ENCODE measurements at places on chromosomes 6 and 20.
A peak's percentile ranks its signal among the peaks of the same experiment; 100 is the strongest.

- DNase-seq: no peak
Measured at GRCh38 chr6:118865100-118865391, 28.9 kb upstream of the ASF1A start.

- no peak for DNase-seq
Measured at GRCh38 chr6:144219056-144219685, 66.0 kb upstream of the UTRN start.

- peak; percentile 48 for DNase-seq
Measured at GRCh38 chr20:44979090-44979621, 12.8 kb downstream of the STK4 start.

GRCh38 chr6:125252891-125253290, 48.9 kb downstream of the HDDC2 start:
- DNase-seq: no peak

DNA sequence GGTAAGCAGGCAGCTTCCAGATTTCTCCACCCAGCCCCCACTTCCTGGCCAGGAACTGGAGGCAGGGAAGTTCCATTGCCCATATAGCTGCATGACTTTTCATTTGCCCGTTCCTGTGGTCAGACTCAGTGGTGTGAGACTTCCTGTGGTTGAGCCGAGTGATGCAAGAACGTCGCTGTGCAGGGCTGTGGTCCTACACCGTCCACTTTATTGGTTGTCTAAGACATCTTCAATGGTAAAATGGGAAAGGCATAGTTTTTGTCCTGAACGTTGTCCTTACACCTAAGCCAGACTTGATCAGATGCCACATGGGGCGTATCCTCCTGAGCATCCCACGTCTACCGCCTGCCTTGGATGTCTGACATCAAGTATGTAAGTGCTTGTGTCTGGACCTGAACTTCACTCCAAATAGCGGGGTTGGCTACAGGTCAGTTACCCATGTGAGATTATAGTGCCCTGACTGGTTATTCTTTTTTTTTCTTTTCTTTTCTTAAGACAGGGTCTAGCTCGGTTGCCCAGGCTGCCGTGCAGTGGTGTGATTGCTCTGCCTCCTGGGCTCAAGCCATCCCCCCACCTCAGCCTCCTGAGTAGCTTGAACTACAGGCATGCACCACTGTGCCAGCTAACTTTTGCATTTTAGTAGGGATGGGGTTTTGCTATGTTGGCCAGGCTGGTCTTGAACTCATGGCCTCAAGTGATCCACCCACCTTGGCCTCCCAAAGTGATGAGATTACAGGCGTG, 25.9 kb upstream of the GTSF1L start:
- no peak for DNase-seq

DNA sequence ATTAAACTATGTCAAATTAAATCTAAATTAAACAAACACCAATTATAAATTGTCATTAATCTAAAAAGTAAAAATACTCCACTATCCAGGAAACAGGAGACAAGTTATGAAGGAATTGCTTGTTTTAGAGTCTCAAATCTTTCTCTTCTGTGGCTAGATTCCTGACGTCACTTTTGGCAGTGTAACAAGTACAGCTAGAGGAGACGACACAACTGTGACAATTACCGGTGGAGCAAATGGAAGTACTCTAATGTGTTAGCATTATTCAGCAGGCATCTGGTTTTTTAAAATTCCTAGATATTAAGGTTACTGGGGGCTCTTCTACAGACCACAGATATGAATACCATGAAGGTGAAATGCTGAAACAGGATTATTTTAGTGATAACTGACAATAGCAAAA, 1042.7 kb downstream of the EPHA7 start:
- DNase-seq: no peak

GRCh38 chr6:168297643-168298042, 21.9 kb downstream of the DACT2 start:
- DNase-seq: no peak

DNA sequence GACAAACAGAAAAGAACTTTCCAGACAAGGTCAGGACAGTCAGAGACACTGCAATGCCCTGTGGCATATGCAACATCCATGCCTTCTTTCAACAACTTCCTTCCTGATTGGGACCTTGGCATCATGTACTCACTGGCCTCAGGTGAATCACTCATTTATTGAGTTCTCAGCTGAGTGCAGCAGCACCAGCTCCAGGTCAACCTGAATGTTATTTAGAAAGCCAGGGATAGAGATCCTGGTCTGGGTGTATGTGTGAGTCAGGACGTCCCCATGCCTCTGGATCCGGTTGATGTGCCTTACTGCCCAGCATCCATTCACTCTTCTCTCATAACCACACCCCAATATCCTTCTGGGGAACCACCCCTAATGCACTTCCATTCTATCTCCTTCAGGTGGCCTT, 54.4 kb downstream of the SNRNP48 start:
- DNase-seq: no peak

DNA sequence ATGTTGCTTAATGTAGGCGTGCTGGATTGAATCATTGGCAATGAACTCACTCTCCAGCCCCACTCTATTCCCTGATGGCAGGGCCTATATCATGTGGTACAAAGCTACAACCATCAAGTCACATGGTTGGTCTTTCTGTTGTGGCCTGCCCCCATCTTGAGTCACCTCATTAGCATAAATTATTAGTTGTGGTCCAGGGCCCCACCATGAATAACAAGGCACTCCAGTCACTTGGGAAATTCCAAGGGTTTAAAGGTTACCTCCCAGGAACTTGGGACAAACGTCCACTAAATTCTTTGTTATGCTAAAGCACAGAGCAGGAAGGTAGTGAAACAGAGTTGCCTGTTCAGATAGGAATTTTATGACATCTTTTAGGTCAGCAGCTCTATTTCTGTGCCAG, 193.7 kb downstream of the SLC35F1 start:
- no peak for DNase-seq

- DNase-seq: no peak
Measured at GRCh38 chr6:133544419-133544818, 303.3 kb downstream of the EYA4 start.

DNA sequence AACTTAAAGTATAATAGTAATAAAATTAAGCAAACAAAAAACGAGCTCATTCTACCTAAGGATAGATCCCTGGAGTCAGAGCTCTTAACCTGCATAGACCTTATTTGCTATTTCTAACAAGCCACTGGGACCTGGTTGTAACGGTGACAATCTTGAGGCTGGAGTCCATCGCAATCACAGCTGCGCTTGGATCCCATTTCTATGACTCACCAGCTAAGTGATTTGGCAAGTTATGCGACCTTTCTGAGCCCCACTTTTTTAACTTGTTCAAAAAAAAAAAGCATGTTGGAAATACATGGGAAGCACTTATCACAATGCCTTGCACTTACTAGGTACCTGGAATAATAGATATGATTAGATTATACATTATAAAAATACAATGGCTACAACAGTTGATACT, 389.5 kb upstream of the CDH4 start:
- no peak for DNase-seq

DNA sequence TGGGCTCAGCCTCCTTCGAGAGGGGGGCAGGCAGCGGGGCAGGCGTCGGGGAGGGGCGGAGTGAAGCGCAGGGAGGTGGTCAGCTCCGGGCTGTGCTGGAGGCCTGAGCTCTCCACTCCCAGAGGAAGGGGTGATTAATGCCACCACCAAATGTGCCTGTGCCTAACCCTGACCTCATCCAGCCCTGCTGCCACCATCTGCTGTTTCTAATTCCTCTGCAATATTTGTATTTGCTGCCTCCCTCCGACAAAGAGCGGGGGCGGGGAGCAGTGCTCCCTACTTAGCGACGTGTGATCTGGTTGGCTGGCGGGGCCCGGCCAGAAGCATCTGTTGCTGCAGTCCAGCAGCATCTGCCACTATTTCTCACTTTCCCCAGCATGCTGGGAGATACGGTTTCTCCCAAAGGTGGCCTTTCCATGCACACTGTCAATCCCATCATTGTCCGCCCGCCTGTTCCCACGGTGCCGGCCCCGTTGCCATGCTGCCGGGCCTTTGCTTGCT, 47.0 kb downstream of the DLL1 start:
- no peak for DNase-seq

GRCh38 chr6:163507965-163508364, 93.4 kb downstream of the QKI start:
- DNase-seq: no peak

DNA sequence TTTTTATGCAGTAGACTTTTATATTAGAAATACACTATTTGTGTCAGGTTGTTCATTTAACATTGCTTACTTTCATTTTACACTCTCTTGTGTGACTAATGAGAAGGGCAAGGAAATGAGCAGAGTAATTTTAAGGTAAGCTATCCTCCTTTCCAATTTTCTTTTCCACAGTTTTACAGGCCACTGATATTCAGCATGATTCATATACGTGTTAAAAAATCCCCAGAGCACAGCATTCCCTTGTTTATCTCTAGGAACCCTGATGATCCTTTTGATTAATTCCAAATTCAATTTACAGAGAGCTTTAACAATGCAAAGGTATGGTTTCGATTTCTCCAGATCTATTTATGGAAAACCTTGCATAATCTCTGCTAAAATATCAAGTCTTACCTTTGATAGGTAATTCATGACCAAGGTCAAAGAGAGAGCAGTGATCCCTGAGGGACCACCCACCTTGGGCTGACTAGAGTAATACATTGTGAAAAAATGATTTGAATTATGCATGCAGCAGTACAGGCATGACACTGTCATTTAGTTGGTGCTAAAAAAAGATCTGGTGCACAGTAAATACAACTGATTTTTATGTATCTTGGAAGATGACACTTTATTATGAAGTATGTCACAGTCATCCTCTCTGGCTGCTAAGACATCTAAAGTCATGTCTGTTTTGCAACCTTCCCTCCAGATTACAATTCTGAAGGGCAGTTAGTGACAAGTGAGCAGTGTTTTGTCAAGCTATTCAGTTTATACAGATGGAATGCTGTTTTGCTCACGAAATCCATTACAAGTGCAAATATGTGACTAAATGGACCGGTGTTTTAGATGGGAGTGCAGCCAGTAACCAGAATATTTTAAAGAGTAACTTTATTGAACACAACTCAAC, 736.6 kb downstream of the EPHA7 start:
- no peak for DNase-seq

GRCh38 chr6:134041093-134041492, 11.3 kb downstream of the SLC2A12 start:
- DNase-seq: no peak

GRCh38 chr6:107965746-107966145, 7.7 kb upstream of the SEC63 start:
- no peak for DNase-seq

DNA sequence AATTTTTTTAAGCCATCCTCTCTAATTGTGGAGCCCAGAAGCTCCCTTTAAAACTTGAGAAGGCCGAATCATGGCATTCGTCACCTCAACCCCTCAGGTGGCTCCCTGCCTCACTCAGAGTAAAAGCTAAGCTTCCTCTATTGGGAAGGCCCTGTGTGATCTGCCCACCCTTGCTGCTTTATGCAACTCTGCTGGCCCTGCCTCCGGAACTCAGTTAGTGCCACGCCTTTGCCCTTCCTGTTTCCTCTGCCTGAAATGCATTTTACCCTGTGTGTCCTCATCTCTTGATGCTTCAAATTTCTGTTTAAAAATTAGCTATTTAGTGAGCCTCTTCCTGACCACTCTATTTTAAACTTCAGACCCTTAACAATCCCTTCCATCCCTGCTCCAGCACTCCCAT, 5.7 kb downstream of the PACRG start:
- no peak for DNase-seq

DNA sequence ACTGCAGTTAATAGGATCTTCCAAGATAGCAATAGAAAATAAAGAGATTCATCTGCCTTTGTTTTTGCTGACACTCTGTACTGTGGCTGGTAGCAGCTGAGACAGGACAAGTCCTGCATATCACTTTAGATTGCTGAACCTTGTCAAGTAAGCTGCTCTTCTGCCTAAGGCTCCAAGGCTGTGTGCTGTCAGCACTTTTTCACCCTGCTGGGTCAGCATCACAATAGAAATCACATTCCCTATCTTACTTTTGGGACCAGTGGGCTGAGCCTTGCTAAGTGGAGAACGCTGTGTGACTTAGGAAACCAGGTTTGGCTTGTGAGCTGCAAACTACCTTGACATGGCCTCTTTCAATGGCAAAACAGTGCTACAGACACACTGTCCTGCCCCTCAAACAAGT, 263.9 kb downstream of the FRK start:
- DNase-seq: no peak

- no peak for DNase-seq
Measured at GRCh38 chr6:53358440-53359094, 9.8 kb upstream of the ELOVL5 start.

DNA sequence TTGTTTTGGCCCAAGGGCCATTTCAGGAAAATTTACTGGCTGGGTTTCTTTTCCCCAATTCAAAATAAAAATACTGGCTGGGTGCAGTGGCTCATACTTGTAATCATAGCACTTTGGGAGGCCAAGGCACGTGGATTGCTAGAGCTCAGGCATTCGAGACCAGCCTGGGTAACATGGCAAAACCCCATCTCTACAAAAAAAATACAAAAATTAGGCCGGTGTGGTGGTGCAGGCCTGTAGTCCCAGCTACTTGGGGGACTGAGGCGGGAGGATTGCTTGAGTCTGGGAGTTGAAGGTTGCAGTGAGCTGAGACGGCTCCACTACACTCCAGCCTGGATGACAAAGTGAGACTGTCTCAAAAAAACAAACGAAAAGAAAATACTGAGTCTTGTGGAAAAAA, 60.0 kb downstream of the NINL start:
- no peak for DNase-seq

GRCh38 chr6:149190224-149190831, 127.2 kb upstream of the TAB2 start:
- DNase-seq: peak; percentile 34

DNA sequence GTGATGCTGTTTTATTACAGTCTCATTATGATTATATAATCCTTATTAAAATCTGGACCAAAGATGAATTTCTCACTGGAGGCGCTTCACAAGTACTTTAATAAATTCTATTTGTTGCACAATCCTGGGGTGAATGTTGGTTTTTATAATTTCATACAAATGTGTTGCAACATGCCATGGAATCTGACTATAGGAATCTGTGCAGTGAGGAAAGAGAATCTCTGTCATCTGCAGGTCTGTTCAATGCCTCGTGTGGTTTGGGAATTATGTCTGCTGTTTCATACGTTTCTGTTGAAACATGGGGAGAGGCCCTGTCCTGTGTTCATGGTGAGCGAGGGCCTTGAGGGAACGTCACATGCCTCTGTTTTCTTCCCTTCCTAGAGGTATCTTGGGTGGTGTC, 277.3 kb downstream of the CDH4 start:
- no peak for DNase-seq

DNA sequence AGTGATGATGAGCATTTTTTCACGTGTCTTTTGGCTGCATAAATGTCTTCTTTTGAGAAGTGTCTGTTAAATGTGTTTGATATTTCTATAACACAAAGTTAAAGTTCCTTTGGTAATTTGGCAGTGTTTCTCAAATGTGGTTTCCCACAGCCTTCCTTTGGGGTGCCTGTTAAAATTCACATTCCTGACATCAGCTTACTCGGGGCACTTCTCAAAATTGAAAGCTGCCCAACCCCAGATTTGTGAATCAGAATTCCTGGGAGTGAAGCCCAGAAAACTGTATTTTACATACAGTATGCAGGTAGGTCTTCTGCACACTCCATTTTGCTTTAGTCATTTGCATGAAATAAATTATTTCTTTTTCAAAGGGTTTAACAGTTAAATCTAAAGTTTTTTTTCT, 207.9 kb downstream of the GMPR start:
- no peak for DNase-seq
